ENCODE measurements at places on chromosomes 5 and 9.
A peak's percentile ranks its signal among the peaks of the same experiment; 100 is the strongest.

GRCh38 chr5:179273441-179274145 is 71.7 kb downstream of the ADAMTS2 start:
- peak; percentile 41 for DNase-seq

- DNase-seq, result no peak
Measured at GRCh38 chr5:50647726-50648125, 18.7 kb upstream of the PARP8 start.

- no peak for DNase-seq
Measured at GRCh38 chr5:110873773-110874437, 135.1 kb downstream of the SLC25A46 start.

GRCh38 chr5:171693412-171693811 is 92.2 kb upstream of the SMIM23 start:
- no peak for DNase-seq
